ENCODE measurements at places on chromosomes 6 and 20. TPM values are rescaled to one million over a fixed set of nuclear protein-coding genes. Genes with fewer than 3 reads are reported as not detected.

GRCh38 chr6:33808641-33809180 lies 4.9 kb upstream of the MLN start:
- no peak for DNase-seq

GRCh38 chr6:45710304-45710821 lies 305.3 kb downstream of the CLIC5 start:
- no peak for DNase-seq

The OVOL2 gene
- not detected for total RNA-seq

GRCh38 chr20:1267809-1268374 lies 1.8 kb downstream of the SNPH start:
- no peak for DNase-seq

- DNase-seq = no peak
Observed at GRCh38 chr6:36731622-36732310, 34.1 kb downstream of the RAB44 start.

- no peak for DNase-seq
Observed at GRCh38 chr6:149306967-149307366, 10.5 kb upstream of the TAB2 start.

DNA sequence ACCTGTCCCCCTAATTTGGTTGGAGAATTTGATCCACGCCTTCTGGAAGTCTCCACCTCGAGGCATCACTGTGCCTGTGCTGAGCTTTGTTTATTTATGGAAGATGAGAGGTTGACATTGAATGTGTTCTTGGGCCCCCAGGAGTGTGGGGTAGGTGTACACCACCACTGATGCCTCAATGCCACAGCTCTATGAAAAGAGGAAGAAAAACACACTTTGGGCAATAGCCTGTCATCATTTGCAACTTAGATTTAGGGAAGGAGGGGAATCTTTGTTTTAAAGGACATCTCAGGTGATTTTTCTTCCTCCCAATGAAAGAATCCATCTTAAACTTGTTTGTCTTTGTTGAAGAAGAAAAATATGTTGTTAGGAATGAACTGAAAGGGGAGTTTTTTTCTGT lies 42.6 kb downstream of the TBC1D7 start:
- DNase-seq = no peak

The RIMS1 gene
- total RNA-seq = 0.67 TPM

- DNase-seq = no peak
Observed at GRCh38 chr6:169780571-169781091, 29.2 kb downstream of the ERMARD start.

DNA sequence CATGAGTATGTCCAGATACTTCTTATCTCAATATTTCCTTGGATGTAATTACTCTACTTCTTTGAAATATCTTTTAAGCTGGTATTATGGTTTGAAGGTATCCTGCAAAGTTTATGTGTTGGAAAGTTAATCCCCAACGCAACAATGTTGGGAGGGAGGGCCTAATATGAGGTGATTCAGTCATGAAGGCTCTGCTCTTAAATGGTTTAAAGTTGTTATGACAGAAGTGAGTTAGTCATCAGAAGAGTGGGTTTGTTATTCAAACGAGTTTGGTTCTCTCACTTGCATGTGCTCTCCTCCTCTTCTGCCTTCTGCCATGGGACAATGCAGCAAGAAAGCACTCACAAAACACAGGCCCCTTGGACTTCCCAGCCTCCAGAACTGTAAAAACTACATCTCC lies 176.3 kb downstream of the KCNQ5 start:
- DNase-seq = no peak

The TAP2 gene
- total RNA-seq = 35.9 TPM

DNA sequence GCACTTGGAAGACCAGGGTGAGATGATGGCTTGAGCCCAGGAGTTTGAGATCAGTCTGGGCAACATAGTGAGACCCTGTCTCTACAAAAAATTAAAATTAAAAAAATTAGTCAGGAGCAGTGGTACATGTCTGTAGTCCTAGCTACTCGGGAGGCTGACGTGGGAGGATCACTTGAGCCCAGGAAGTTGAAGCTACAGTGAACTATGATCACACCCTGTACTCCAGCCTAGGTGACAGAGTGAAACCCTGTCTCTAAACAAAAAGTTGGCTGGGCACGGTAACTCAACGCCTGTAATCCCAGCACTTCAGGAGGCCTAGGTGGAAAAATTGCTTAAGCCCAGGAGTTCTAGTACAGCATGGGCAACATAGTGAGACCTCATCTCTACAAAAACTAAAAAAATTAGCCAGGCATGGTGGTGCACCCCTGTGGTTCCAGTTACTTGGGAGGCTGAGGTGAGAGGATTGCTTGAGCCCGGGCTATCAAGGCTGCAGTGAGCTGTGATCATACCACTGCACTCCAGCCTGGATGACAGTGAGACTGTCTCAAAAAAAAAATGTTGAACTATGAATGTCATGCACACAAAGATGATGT lies 60.8 kb upstream of the MYL9 start:
- no peak for DNase-seq

The NKAIN4 gene
- total RNA-seq = not detected

- DNase-seq = no peak
Observed at GRCh38 chr20:906001-906520, 10.1 kb downstream of the ANGPT4 start.

GRCh38 chr6:95530176-95530819 lies 47.0 kb upstream of the MANEA start:
- DNase-seq = no peak
